Effector memory CD8-positive, alpha-beta T cell (primary cell): ENCODE measurements at places on chromosomes 11 and 22.

GRCh38 chr11:134026655-134027343, 42.1 kb upstream of the JAM3 start:
- DNase-seq = no peak

DNA sequence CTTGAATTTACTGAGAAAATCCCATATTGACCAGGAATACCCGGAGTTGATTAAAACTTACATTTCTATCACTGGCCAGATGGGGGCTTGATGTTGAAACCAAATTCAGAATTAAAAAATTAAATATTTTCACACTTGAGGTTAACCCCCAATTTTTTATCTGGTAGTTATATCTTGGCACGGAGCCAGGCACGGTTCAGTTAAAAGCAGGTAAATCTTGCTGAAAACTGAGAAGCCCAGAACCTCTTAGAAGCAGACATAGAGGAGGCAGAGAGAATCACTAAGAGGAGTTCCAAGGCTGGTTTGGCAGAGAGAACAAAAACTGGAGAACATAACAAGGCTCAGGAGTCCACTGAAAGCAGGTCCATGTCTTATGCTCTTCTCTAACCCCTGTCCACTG, 77.7 kb downstream of the USP35 start:
- no peak for DNase-seq

DNA sequence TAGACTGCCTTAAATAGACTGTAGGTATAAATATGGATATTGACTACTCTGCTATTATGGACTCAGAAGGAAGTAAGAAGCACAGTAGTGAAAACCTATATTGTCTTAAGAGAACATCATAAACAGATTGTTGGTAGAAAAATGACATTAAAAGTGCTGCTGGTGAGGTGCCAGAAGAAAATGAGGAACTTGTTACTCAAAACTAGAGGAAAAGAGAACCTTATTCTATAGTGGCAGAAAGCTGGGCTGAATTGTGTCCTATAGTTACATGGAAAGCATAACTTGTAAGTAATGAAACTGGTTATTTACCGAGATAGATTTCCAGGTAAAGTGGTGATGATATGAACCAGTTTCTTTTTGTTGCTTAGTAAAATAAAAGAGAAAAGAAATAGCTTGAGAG, 109.7 kb upstream of the CTSC start:
- DNase-seq = no peak

GRCh38 chr11:118924591-118925585, 838 bp downstream of the BCL9L start:
- no peak for DNase-seq

DNA sequence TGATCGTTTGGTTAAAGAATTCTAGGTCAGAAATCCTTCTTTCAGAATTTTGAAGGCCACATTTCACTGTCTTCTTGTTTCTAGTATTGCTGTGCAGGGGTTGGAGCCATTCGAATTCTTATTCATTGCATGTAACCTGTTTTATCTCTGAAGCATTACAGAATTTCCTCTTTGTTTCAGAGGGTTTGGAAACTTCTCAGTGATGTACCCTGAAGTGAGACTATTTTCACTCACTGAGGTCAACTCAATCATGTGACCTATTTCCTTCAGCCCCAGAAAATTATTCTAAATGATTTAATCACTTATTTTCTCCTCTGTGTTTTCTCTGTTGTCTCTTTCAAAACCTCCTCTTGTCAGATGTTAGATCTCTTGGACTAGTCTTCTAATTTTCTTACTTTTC, 147.8 kb downstream of the ENTHD1 start:
- no peak for DNase-seq

- DNase-seq = no peak
Observed at GRCh38 chr11:135009125-135009524, 597.1 kb upstream of the B3GAT1 start.
